ENCODE measurements at places on chromosomes 4 and X.
A peak's percentile ranks its signal among the peaks of the same experiment; 100 is the strongest.

DNA sequence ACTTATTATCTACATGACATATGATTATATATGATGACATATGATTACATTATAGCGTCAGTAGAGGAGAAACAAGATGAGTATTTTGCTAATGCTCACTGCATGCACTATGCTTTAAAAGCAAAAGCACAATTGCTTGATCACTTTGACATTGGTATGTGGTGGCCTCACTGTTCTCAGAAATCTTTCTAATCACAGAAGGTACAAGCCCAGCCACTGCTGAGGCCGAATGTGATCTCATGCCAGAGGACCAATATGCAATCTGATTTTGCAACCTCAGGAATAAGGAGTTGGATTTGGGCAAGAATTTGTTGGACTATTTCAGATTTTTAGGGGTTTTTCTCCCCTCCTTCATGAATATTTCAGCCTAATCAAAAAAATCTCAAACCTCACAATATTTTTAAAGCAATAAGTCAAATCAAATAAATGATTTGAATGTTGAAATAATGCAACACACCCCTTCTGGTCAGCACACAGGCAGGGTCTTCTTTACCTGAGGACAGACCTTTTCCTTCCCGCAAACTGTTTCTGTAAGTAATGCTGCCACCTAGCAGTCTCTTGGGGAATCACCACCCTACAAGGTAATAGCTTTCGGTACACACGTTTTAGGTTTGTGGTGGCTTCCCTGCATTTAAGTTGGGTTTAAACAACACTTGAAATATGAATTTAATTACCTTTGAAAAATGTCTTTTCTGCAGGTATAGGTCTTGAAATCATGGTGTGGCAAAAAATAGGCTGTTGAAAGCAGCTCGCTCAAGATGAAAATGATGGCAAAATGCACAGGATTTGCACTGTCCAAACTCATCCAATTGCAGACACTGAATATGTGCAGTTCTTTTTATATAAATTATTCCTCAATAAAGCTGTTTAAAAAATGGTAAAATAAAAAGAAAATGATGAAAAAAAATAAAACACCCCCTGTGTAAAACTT lies 4.8 kb upstream of the CXCL13 start:
- DNase-seq, result no peak

DNA sequence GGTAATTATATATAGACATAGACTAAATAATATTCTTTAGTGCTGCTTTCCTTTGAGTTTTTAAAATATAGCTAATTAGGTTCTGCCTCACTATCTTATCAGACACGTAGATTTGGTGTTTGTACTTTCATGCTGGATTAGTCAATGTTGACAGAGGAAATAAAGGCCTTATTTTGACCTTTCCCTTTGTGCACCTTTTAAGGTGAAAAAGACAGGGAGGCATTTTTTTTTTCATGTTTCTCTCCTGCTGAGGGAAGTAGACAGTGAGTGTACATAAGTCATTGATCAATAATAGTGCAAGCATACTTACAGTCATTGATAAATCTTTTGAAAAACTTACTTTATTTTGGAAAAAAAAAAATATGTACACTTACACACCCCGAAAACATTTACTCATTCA lies 467.8 kb downstream of the GRXCR1 start:
- DNase-seq, result no peak

- DNase-seq, result no peak
These were observed 38.1 kb upstream of the ANXA3 start for GRCh38 chr4:78513411-78513975.

DNA sequence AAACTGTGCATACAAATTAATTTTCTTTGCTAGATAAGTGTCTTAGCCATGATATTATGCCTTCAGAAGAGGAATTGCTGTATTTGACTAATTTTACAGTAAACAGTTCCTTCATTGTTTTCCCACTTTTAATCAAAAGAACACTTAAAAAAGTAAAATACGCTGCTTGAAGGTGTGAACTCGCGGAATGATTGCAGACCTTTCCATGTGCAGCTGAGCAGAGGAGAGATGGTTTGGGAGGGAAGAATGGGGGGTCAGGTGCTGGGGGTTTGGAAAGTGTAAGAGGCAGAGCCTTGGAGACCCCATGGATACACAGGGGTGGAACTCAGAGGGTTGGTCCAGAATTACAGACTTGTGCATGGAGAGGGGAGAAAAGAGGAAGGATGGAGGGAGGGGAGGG lies 15.3 kb downstream of the CYTL1 start:
- DNase-seq, result no peak

- no peak for DNase-seq
These were observed 13.5 kb upstream of the PLS3 start for GRCh38 chrX:115547448-115547847.

- DNase-seq, result peak; percentile 80
These were observed at the start of gene TSPAN7 for GRCh38 chrX:38561126-38561868. Gene TSPAN7 (plus strand): TSS chrX:38561542. CDS start chrX:38561547, 5 bp downstream.

DNA sequence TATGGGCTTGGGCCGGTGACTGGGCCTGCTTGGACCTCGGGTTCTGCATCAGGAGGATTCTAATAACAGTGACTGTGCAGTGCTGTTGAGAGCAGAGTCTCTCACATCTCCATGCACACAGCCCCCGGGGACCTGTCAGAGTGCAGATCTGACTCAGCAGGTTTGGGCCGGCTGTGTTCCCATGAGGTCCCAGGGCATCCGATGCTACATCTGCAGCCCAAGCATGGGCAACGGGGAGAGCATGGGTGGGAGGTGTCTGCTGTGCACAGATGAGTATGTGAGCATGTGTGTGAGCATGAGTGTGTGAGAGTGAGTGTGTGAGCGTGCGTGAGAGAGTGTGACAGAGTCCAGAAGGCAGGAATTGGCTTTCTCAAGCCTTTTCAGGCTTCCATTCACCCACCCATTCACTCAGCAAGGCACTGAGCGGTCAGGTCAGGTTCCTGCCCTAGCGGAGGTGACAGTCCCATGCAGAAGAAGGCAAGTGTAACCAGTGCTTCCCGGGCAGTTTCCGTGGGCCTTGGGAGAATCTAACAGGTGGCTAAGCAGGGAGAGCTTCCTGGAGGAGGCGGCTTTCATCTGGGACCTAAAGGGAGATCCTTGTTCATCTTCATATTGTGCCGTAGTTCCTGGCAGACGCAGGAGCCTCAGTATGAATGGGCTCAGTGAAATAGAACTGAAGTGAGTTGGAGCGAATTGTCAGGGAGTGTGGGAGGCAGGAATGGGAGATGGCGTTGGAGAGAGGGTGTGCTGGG lies 62.6 kb downstream of the SORCS2 start:
- no peak for DNase-seq

GRCh38 chr4:150782921-150783320 lies 201.0 kb downstream of the MAB21L2 start:
- DNase-seq, result no peak

- no peak for DNase-seq
These were observed 88.3 kb upstream of the PDLIM3 start for GRCh38 chr4:185623444-185624258.

DNA sequence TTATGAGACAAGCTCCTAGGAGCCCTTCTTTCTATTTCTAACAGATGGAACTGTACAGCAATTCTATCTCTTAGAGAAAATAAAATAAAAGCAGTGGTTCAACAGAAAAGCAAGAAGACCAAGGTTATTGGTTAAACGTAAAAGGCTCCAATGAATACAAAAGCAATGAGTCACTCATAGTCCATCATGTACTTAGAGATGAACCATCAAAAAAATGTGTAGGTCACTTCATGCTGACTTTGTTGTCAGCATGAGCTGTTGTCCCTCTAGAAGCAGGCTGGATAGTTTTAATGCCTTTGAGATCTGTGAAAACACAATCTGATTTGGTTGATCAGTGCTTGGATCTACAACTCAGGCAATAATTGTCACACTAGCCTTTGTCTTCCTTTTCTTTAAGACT lies 378.6 kb upstream of the ANXA10 start:
- no peak for DNase-seq

DNA sequence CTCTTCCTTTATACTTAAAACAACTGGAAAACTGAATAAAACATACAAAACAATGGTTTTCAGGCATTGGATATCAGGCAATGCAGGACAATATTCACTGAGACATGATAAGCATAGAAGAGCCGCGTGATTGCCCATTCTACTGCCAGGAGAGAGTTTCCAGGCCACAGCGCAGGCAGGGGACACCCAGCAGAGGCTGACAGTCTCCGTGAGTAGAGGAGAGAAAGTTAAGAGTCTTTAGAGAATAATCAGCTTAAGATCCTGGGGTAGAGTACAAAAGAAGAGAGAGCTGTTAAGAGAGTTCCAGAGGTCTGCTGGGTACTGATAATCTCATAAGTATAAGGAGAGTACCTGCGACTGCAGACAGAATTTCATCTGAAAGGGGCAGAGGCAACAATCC lies 18.4 kb upstream of the FRAS1 start:
- DNase-seq, result no peak

GRCh38 chr4:100517864-100518341 lies at the start of gene EMCN:
Gene EMCN (minus strand): TSS chr4:100518022. CDS start chr4:100517914, 108 bp downstream.
- DNase-seq, result no peak

- no peak for DNase-seq
These were observed 57.4 kb downstream of the NSD2 start for GRCh38 chr4:1928356-1929239.

DNA sequence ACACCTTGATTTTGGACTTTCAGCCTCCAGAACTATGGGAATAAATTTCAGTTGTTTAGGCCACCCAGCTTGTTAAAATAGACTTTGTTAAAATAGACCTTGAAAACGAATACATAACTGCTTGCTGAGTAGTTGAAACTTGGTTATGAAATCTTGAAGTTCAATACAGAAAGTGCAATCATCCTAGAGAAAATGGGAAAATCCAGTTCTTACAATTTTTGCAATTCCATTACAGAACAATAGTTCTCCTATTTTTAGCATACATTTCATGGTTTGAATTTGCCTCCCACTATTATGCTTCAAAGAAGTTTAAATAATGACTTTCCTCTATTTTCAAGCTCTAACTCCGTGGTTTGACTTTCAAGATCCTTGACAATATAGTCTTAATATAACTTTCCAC lies 10.5 kb downstream of the TLR1 start:
- DNase-seq, result no peak

- DNase-seq, result no peak
These were observed 56.4 kb downstream of the C4orf51 start for GRCh38 chr4:145736241-145736831.

DNA sequence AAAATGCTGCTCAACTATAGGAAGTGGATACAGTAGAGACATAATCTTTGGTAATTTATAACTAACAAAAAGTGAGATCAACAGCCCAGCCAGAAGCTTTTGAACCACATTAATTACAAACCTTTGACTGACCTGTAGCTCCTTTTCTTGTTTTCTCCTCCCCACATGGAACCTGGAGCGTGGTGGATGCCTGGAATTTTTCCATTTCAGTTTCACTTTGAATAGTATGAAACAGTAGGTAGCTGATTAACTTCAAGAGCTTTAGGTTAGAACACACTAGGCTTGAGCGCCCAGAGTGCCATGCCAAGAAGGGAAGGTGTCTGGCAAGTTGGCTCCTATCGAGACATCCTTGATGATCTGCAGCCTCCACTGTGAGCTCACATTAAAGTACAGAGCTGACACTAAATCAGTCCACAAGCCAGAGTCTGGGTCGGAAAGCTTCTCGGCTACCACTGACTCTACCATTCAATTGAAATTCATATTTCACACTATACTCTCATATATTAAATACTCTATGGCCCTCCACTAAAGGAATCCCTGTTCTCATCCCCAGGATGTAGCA lies 143.4 kb downstream of the GLRA2 start:
- no peak for DNase-seq

GRCh38 chr4:150572704-150573504 lies 9.0 kb upstream of the MAB21L2 start:
- no peak for DNase-seq

DNA sequence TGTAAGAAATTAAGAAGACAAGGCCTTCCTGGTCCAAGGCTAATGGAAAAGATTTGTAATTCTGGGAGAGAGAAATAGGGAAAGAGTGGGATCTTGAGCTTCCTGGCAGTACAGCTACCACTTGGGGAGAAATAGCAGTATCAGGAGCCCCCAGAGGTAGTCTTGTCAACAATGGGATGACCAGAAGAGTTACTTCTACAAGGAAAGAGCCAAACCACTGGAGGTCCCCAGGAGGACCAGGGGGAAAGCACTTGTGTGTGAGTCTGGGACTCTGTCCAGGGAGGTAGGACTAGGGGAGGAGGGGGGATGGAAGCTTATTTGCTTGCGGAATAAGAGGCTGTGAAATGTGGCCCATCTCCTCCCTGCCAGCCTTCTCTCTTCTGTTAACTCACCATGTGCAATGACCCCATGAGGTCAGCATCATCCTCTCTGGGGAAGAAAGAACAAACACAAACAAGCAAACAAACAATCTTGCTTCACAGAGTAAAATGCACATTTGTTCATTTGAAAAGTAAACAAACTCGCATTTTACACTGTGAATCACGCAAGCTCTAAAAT lies 160.1 kb downstream of the STK32B start:
- DNase-seq, result no peak

GRCh38 chrX:124028182-124028581 lies 66.7 kb downstream of the STAG2 start:
- no peak for DNase-seq
